Breast epithelium (tissue), 4 donors: ENCODE measurements at places on chromosomes 13 and 19. TPM values are rescaled to one million over a fixed set of nuclear protein-coding genes. Genes with fewer than 3 reads are reported as not detected.

Gene ZNF570
- total RNA-seq, result 10.2 TPM

Gene CGB5
- not detected for total RNA-seq

Gene FBN3
- total RNA-seq, result not detected

Gene LYPD3
- total RNA-seq, result 17.6 TPM

Gene ZNF99
- 1.6 TPM for total RNA-seq

Gene SIGLEC5
- total RNA-seq, result not detected

Gene POSTN
- total RNA-seq, result 20.1 TPM

Gene CYP2A7
- not detected for total RNA-seq

Gene C1QTNF9B
- not detected for total RNA-seq

Gene STXBP2
- total RNA-seq, result 55.3 TPM

Gene CYP4F11
- 0.16 TPM for total RNA-seq

Gene ATP8A2
- total RNA-seq, result 1.0 TPM

Gene FFAR1
- not detected for total RNA-seq

Gene CEBPA
- total RNA-seq, result 67.5 TPM

Gene ANKLE1
- 1.6 TPM for total RNA-seq

- peaks cover 72% of the 10 kb centered on the region for H3K27me3 ChIP-seq
- no peak for DNase-seq
- H3K36me3 ChIP-seq, result no peaks in the 10 kb centered on the region
Measured at GRCh38 chr13:27834095-27834494, 41.8 kb downstream of the GSX1 start.

GRCh38 chr19:14672188-14672872 lies 2.3 kb downstream of the ADGRE3 start:
- H3K36me3 ChIP-seq, result no peaks in the 10 kb centered on the region
- no peaks in the 10 kb centered on the region for H3K4me1 ChIP-seq
- H3K4me3 ChIP-seq, result no peak overlapping the region

DNA sequence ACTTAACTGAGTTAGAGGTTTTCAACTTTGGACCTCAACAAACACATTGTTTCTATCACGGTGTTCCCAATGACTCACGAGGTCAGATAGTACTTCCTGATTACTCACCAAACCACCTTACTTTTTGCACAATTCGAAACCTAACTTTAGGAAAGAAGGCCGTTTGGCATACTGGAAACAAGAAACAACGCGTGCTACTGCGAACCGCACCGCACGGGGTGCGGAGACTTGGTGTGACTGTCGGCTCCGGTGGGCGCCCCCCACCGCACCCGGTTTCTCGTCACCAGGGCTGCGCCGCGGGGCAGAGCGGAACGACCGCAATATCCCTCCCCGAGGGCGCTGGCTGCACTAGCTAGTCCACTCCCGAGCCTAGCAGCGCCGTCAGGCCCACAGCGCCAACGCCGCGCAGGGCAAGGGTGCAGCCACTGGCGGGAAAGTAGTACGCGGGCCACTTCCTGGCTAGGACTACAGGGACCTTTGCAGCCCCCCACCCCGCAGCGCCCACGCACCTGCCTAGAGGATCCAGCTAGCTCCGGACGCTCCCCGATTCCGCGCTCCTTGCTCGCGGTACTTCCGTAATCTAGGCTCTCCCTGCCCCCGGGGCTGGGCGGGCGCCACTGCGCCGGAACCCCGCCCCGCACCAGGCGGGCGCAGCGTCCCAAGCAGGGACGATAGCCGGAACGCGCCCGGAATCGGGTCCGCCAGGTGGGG lies at the start of gene PARP4:
TSS of gene PARP4 (minus strand) at position 582 of the 711 bp plus-strand sequence. CDS start 9,002 bp downstream, outside the sequence.
- peak; percentile 64 for DNase-seq
- H3K27me3 ChIP-seq, result no peaks in the 10 kb centered on the region
- peak within 1 kb of the TSS; percentile 78 for H3K4me3 ChIP-seq
- peak within 1 kb of the TSS; percentile 99 for H3K27ac ChIP-seq
- H3K4me1 ChIP-seq, result no peaks in the 10 kb centered on the region

DNA sequence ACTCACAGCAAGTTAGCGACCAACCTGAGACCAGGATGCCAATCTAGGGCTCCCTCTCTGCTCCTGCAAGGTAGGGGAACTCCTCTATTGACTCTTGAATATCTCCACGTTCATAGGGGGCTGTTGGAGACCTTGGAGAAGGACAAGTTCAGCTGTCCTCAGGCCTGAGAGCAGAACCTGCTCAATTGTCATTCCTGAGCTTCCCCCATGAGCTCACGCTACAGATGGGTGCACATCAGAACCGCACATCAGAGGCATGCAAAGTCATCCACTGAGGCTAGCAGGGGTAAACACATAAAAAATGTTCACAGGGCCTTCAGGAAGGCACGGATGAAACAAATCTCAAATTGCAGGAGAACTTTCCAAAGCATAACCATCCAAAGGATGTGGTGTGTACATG lies 168.8 kb upstream of the ZNF507 start:
- DNase-seq, result no peak
- H3K4me3 ChIP-seq, result no peak overlapping the region
- H3K36me3 ChIP-seq, result no peaks in the 10 kb centered on the region
- H3K27me3 ChIP-seq, result no peaks in the 10 kb centered on the region

GRCh38 chr19:2099054-2099501 lies 2.4 kb downstream of the IZUMO4 start:
- H3K36me3 ChIP-seq, result no peaks in the 10 kb centered on the region
- no peak overlapping the region for H3K27ac ChIP-seq
- H3K27me3 ChIP-seq, result no peaks in the 10 kb centered on the region
- H3K4me1 ChIP-seq, result no peaks in the 10 kb centered on the region

GRCh38 chr13:64640002-64640401 lies 2590.1 kb downstream of the PCDH9 start:
- no peaks in the 10 kb centered on the region for H3K27me3 ChIP-seq
- DNase-seq, result no peak
- H3K4me3 ChIP-seq, result no peak overlapping the region
- no peaks in the 10 kb centered on the region for H3K36me3 ChIP-seq

DNA sequence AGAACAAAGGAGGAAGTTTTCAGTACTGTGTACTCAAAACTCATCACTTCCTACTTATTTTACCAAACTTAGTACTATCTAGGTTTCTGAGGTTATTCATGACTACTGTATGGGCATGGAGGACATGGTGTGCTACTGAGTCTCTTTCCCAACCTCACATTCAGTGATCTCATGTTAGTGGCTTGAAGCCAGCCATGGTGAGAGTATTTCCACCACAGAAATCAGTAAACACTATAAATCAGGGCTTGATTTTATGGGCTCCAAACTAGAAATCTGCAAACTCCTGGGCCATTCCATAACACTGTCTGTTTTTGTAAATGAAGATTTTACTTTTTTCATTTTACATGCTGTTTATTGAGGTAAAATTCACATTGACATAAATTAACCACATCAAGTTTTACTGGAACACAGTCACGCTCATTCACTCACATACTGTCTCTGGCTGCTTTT lies 19.7 kb downstream of the MED26 start:
- H3K4me3 ChIP-seq, result no peak overlapping the region
- peak overlapping the region; percentile 66 for H3K27ac ChIP-seq
- no peak for DNase-seq
- no peaks in the 10 kb centered on the region for H3K27me3 ChIP-seq
- H3K36me3 ChIP-seq, result no peaks in the 10 kb centered on the region
- H3K4me1 ChIP-seq, result no peaks in the 10 kb centered on the region

DNA sequence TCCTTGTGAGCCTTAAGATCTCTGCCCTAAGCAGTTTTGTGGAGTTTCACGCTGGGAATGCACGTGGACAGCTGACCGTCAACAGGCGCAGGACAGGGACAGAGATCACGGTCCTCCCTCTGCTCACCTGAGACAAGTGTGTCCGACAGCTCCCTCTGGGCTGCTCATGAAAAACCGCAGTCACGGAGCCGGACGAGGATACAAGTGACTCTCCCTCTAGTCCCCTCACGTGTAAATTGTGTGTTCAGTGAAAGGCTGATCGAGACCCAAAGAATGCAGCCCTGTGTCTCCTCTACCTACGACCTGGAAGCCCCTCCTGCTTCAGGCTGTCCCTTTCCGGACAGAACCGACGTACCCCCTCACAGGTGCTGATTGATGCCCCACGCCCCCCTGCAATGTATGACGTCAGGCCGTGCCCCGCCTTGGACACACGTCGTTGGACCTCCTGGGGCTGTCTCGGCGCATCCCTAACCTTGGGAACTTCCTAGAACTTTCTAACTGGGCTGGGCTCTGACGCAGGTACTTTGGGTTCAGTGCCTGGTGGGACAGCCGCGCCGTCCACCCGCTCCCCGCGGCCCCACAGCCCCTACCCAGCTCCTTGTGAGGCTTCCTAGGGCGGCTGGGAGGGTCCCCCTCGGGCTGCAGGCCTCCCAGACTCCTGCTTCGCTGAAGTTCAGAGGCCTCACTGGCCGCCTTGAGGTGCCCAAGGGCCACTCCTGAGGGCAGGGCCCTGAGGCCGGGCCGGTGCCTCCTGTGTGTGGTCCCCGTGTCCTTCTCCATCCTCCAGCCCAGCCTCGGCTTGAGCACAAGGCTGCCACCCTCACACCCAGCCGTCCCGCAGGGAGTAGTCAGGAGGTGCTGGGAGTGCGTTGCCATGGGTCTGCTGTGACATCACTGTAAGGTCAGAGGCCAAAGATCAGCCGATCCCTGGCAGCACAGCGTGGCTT lies at the start of gene C13orf46:
TSS of gene C13orf46 (minus strand) at position 859 of the 947 bp plus-strand sequence. CDS start at position 780, 79 bp downstream.
- H3K27ac ChIP-seq, result peak within 1 kb of the TSS; percentile 95
- H3K4me1 ChIP-seq, result peaks cover 12% of the 10 kb centered on the region
- H3K4me3 ChIP-seq, result no peak within 1 kb of the TSS
- no peak for DNase-seq
- H3K27me3 ChIP-seq, result no peaks in the 10 kb centered on the region

- no peaks in the 10 kb centered on the region for H3K36me3 ChIP-seq
- no peaks in the 10 kb centered on the region for H3K27me3 ChIP-seq
- no peak overlapping the region for H3K4me3 ChIP-seq
- no peaks in the 10 kb centered on the region for H3K4me1 ChIP-seq
- H3K27ac ChIP-seq, result no peak overlapping the region
Measured at GRCh38 chr13:25796474-25796873, 255.3 kb downstream of the SHISA2 start.

DNA sequence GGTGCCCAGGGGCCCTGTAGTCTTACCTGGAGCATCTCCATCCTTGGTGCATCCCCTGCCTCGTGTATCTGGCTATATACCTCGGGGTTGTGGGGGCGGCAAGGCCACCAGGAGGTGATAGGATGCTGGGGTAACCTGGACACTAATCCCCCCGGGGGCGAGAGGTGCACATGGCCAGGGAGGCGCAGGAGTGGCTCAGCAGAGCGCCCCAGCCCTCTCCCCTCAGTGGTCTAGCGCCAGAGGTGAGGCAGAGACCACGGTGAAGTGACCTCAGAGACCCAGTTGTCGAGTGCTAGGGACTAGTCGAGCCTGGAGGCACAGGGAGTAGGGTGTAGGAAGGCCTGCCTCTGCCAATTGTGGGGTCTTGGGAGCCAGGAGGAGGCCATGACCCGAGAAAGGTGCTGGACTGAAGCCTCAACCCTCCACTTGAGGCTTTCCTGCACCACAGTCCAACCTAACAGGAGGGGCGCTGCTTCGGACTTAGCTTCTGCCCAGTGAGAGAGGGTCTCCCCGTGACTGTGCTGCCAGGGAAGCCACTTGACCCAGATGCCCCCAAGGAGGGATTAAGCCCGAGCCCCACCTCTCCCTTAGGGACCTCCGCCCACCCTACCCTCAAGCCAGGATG lies at the start of gene LHB:
TSS of gene LHB (minus strand) at position 51 of the 625 bp plus-strand sequence. CDS start at position 41, 10 bp downstream.
- H3K4me1 ChIP-seq, result peaks cover 6% of the 10 kb centered on the region
- no peak within 1 kb of the TSS for H3K27ac ChIP-seq
- H3K36me3 ChIP-seq, result peaks cover 4% of the 10 kb centered on the region

DNA sequence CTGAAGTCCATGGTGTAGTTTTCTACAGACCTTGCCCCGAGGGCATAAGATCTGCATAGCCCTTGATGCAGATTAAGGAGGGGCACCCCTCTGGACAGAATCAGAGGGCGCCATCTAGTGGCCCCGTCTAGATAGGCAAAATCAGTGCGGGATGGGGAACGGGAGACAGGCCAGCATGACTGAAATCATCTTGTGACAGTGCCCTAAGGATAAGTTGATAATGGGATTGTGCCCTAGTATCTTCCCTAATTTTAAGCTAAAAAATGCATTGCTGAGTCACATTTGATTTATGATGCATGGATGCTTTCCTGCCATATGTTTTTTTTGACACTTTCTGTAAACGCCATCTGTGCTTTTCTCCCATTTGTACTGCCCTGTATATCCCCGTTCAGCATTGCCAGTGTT lies 19.0 kb upstream of the GPI start:
- H3K36me3 ChIP-seq, result no peaks in the 10 kb centered on the region
- no peak overlapping the region for H3K4me3 ChIP-seq
- no peaks in the 10 kb centered on the region for H3K4me1 ChIP-seq
- no peak for DNase-seq
- H3K27ac ChIP-seq, result no peak overlapping the region
- no peaks in the 10 kb centered on the region for H3K27me3 ChIP-seq

DNA sequence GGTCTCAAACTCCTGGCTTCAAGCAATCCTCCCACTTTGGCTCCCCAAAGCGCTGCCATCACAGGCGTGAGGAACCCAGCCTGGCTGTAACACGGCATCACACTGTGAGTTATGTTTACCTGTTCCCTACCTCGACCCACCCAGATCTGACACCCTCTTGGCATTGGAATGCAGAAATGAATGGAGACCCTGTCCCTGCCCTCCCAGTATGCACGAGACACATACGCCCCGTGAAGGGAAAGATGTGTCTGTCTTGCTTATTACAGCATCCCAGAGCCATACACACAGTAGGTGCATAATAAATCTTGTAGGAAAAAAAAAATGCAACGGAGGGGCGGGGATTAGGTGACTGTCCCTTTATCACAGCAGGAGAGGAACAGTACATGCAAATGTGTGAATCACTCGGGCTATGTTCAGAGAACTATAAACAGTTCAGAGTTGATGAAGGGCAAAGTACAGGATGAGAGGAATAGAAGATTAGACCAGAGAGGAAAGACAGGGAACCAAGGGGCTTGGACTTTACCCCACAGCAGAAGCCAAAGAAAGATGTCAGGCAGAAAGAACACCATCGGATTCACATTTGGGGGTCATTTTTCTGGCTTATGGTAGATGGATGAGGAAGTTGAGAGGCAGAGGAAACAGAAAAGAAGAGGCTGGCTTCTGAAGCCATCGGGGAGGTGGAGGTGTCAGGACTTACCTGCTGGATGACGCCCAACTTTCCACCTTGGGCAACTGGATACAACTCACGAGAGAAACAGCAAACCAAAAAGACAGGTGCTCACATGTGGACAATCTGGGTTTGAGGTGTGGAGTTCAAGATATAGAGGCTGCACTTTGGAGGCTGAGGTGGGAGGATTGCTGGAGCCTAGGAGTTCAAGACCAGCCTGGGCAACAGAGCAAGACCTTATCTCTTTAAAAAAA lies 94.3 kb downstream of the INSR start:
- no peak overlapping the region for H3K4me3 ChIP-seq
- H3K27ac ChIP-seq, result no peak overlapping the region
- no peaks in the 10 kb centered on the region for H3K36me3 ChIP-seq
- DNase-seq, result no peak
- H3K27me3 ChIP-seq, result no peaks in the 10 kb centered on the region
- no peaks in the 10 kb centered on the region for H3K4me1 ChIP-seq

- DNase-seq, result no peak
Measured at GRCh38 chr19:33712268-33712667, 84.4 kb upstream of the KCTD15 start.

DNA sequence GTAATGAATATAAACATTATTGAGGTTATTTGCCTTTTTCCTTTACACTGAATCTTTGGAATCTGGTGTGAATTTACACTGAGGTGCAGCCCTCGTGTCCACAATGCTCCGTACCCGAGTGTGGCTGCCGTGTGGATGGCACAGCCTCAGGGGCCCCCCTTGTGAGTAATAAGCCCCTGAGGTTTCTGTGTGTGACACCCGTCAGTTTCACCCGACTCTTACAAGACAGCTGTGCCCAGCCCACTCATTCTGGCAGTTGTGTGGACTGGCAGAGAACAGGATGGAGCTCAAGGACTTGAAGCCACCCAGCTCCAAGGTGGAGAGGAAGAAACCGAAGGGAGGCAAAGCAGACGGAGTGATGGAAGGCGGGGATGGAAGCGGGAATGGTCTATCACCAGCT lies 7.8 kb downstream of the PROZ start:
- no peak for DNase-seq
- H3K4me3 ChIP-seq, result no peak overlapping the region
- no peak overlapping the region for H3K27ac ChIP-seq
- peaks cover 12% of the 10 kb centered on the region for H3K27me3 ChIP-seq
- no peaks in the 10 kb centered on the region for H3K36me3 ChIP-seq
